Naive B cell (primary cell): ENCODE measurements at places on chromosomes 12 and 14. TPM values are rescaled to one million over a fixed set of nuclear protein-coding genes. Genes with fewer than 3 reads are reported as not detected.

DNA sequence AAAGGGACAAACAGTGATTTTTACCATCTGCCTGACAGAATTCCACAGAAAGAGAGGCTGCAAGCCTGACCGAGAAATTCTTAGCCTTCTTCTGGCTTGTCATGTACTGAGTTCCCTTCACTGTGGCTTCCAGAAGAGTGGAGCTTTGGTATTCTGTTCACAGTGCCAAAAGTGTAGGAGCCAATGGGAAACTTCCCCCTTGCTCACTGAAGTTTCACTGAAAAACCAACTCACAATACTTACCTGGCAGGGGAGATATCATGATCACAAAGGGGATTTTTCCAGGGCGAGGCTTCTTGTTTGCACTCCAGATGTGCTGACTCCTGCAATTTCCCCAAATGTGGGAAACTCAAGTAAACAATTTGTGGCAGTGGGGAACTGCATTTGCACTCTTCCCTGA is 31.7 kb upstream of the MMP19 start:
- no peak for DNase-seq

DNA sequence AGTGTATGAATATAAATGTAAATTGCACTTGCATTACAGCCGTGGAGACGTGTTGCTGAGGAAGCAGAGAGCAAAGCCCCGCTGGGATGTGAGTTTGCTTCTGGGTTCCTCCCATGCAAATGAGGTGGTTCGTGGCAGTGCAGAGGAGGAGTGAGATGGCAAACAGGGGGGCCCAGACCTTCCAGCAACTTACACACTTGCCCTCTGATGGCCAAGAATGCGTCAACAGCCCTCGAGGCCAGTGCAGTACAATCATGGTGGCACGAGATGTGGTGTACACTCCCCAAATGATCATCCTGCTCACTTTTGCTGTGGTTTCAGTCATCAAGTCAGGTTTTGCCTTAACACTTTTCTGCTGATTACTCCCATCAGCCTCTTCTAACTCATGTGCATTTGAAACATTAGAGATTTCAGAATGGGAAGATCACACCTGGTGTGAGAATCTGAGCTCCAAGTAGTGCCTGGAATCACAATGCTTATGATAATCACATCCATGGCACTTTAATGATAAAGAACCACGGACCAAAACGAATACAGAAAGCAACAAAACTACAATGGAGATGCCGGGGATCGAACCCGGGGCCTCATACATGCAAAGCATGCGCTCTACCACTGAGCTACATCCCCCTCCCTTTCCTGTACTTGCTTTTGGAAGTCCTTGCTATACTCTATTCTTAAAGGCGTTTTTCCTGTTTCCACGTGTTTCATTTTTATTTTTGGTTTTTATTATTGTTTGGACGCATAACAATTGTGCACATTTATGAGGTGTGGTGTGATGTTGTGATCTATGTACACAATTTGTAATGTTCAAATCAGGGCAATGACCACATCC is 7.0 kb upstream of the UBC start:
- DNase-seq: peak; percentile 82

- no peak for DNase-seq
Observed at GRCh38 chr14:51533872-51534553, 117.7 kb upstream of the FRMD6 start.

DNA sequence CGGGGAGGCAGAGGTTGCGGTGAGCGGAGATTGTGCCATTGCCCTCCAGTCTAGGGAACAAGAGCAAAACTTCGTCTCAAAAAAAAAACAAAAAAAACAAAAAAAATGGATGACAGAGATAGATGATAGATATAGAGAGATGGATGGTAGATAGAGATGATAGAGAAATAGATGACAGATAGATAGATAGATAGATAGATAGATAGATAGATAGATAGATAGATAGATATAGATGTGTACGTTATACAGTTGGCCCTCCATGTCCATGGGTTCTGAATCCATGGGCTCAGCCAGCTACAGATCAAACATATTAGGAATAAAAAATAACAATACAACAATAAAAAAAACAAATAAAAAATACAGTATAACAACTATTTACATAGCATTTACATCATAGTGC is 12.8 kb upstream of the SLC25A3 start:
- no peak for DNase-seq

DNA sequence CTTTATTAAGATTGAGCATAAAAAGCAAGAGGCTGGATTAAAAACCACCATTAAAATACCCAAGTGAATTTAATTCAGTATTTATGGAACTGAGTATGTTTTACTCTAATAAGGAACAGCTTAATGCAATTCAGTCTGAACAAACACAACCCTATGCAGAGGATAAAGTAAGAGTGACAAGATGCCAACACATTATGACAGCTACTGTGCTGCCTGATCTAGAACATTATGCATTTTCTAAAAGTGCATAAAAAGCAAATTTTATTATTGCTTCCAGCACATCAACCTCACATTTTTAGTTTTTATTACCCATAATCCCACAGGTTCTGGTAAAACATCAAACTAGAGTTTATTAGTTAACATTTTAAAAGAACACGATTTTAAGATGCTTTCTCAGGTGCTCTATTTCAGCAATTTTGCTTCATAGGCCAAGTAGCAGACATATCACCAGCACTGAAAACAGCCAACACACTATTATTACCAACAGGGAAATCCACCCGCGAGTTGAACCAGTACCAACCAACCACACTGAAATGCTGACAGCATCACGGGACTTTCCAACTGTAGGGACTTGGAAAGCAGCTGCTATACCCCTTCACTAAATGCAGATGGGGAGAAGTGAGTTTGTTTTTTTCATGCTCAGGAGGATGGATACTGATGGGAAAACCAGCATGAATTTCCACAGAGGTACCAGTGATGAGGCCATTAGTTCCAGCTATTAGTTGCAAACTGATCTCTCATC is 372.1 kb downstream of the KCNH5 start:
- DNase-seq: no peak

DNA sequence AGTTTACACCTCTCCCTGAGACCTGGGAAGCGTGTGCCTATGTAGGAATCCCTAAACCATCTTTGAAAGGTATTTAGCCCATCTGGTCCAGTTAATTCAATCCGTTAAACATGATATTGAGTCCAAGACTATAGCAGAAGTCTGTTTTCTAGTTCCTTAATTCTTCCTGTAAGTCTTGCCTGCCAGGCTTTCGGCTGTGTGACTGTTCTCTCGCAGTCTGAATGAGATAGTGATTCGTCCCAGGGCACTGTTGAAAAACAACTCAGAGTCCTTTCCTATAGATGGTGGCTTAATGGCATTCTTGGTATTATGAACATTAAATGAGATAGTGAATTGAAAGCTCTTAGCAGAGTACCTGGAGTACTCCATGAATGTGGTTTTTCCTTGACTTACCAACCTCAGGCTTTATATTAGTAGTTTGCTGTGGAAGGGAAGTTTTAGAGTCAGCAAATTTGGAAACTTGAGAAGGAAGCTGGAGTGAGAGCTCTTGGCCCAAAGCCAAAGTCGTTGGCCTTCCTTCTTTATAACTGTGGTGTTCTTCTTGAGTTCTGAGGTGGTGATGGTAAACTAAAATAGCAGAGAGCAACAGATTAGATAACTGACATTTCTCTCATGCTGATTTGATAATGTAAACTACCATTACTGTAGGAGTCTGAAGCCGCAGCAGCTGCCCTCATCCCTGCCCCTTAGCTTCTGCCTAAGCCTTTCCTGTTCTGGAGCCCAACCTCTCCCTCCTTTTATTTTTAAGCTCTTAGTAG is 76.5 kb downstream of the TGFB3 start:
- DNase-seq: no peak

DNA sequence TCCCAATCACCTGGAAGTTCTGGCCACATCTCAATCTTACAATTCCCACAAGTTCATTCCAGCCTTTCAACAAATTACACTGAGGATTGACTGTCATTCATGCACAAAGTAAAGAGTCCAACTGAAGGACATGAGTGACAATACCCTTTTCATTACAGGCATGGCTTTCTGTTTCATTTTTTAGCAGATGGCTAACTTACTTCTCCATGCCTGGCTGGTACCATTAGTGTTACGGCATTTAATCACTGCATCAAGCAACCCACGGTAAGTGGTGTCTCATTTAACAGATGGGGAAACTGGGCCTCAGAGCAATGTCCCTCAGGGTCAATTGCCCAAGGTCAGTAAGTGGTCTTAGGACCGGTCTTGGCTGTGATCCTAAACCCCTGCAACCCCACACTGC is 114.4 kb downstream of the PRICKLE1 start:
- peak; percentile 39 for DNase-seq

Gene SP1
- 17.5 TPM for polyA plus RNA-seq
